HL-60 (cell line): ENCODE measurements at places on chromosomes 6 and 20.

DNA sequence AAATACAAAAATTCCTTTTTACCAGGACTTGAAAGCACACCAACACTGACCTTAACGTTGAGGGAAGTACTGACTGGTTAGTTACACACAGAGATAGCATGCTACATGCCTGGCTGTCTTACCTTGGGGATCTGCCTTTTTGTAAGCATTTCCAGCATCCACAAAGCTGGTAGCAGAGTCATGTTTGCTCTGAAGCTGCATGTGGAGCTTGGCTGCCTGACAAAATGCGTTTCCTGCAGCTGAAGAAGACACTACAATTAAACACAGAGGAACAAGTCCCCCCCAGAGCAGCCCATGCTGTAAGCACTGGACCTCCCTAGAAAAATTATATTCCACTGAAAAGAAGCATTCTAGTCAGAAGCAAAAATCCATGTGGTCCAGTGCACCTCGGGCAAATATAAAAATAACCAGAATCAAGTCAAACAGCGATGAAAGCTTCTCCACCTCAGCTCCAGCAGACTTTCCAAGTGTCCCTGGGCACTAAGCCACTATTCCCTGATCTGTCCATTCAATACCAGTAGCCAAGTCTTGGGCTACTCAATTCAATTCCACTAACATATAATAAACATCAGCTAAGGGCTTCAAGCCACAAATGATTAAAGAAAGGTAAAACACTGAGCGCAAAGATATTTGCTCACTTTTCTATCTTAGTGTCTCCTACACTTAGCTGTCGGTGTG lies 24.2 kb downstream of the NAPB start:
- DNase-seq = no peak

DNA sequence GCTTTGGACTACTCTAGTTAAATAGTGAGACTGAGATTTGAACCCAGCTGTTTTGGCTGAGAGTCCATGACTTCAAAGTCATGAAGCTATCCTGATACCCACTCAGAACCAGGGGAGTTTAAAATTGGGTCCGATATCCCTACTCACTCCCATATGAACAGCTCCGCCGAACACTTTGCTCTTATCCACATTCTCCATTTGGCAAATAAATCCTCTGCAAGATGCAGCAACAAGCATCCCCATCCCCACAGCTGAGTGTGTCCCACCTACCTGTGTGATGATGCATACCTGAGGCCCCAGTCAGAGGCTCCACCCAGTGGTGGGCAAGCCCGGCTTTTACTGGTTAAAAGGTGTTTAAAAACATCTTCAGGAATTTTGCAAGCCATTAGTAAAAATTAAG lies 108.3 kb upstream of the SLC24A3 start:
- no peak for DNase-seq

GRCh38 chr6:48611332-48611731 lies 500.3 kb upstream of the PTCHD4 start:
- no peak for DNase-seq

GRCh38 chr6:13629459-13630116 lies 14.5 kb downstream of the NOL7 start:
- no peak for DNase-seq

GRCh38 chr6:156933201-156934068 lies 156.3 kb downstream of the ARID1B start:
- DNase-seq = no peak

DNA sequence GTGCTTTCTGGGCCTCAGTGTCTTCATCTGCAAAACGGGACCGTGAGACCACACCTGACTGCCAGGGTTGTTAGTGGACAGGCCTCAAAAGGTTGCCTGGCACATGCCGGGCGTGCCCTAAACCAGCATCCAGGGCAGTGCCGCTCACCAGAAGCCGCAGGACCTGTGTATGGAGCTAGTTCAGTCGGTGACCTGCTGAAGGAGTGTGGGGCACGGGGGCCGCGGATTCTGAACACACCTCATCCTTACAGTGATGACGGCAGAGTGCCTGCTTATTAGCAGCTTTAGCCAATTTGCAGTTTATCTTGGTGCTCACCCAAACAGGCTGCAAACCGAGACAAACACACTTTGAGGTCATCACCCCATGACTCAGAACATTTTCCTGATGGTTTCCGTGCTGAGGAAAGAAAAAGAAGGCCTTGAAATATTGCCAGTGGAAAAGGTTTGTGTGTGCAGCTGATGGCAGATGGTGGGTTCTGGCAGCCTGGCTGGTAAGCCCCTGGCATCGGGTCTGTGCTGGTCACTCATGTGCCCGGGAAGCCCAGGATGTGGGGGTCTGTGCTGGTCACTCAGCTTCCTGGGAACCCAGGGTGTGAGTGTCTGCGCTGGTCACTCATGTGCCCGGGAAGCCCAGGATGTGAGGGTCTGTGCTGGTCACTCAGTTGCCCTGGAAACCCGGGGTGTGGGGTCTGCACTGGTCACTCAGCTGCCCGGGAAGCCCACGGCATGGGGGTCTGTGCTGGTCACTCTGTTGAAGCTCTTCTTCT lies 153.8 kb downstream of the ERMARD start:
- DNase-seq = no peak

DNA sequence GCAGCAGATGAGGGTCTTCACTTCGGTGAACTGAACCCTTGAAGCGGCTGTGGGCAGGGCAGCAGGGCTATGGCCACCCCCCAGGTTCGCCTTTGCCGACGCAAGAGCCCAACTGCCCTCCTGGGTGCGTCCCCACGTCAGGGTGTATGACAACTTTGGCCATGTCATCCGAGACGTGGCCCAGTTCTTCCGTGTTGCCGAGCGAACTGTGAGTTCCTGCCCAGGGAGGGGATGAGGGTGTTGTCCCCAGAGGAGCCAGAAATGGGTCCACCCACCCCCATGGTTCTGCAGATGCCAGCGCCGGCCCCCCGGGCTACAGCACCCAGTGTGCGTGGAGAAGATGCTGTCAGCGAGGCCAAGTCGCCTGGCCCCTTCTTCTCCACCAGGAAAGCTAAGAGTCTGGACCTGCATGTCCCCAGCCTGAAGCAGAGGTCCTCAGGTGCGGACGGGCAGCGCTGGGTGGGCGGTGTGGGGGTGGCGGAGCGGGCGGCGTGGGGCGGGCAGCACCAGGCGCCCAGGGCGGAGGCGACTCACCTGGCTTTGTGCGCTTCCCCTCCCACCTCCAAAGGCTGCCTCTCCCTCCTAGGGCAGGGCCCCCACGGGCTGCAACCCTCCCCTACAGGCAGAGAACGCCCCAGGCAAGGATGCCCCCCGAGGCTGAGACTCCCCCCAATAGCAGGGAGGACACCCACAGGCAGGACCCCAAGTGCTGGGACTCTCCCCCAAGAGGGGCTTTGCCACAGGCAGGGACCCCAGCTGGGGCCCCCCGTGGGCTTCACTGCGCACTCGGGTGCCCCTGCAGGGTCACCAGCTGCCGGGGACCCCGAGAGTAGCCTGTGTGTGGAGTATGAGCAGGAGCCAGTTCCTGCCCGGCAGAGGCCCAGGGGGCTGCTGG lies 6.2 kb upstream of the TNFRSF6B start:
- no peak for DNase-seq

DNA sequence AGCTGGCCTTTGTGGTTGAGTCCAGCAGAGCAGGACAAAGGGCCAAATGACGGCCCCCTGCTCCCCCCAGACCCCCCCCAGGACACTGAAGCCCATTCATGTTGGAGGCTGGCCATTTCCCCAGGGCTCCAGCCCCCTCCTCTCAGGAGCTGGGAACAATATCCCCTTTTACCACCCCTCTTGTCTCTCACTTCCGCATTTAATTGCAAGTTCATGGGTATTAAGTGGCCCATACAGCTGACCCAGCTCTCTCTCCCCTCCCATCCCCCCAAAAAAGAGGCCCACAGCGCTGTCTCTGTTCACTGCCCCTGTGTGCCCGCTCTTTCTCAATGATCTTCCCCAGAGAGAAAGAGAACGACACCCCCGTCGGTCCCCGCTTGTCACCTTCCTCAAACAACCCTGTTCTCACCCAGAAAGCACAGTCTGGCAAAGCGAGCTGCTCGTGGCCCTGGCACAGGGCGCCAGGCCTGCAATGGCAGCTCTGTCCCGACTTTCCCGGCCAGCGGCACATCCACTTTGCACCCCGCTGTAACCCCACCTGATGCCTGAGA lies 30.4 kb downstream of the PREX1 start:
- peak; percentile 85 for DNase-seq
